ENCODE measurements at places on chromosomes 12 and 14. TPM values are rescaled to one million over a fixed set of nuclear protein-coding genes. Genes with fewer than 3 reads are reported as not detected.
A peak's percentile ranks its signal among the peaks of the same experiment; 100 is the strongest.

- DNase-seq = no peak
Observed at GRCh38 chr14:79321070-79321469, 890.2 kb downstream of the DIO2 start.

- peak; percentile 51 for DNase-seq
Observed at GRCh38 chr14:53663709-53664108, 292.9 kb downstream of the BMP4 start.

Gene CEBPE
- polyA plus RNA-seq = not detected

Gene RBP5
- polyA plus RNA-seq = 0.11 TPM

DNA sequence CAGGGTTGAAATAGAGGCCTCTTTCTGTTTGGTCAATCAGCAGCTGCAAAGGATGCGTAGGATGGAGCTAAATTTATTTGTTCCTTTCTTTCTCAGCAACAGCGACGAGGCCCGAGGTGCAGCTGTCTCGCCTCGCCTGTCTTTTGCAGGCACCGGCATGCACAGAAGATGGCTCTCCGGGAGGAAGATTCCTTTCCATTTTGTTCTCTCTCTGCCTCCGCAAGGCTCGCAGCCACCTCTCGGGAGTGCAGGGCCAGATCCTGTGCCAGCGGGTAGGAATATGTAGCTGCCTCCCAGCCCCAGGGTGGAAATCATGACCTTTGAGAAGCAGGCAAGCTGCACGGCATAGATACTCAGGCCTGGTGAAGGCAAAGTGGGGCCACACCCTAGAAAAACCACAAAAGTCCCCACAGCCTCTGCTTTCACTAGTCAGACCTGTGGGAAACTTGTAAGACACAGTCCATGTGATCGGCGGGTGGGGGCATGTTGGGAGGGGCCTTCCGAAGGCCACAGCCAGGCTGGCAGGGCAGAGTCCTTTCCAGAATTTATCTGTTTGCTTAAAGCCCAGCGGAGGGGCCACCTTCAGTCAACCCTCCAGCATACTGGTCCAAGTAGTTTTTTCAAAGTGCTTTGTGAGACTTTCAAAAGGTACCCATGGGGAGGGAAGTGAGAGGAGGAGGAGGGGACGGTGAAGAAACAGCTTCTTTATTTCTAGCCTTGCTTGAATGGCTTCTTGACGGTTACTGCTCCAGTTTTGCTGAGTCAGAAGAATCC is at the start of gene MAP1LC3B2:
Gene MAP1LC3B2, plus strand, starts transcription at position 220 of the 774 bp plus-strand sequence. CDS start 16,562 bp downstream, outside the sequence.
- no peak for DNase-seq

Gene KRT77
- not detected for polyA plus RNA-seq

- DNase-seq = no peak
Observed at GRCh38 chr12:132117558-132117875, 26.6 kb downstream of the DDX51 start.

Gene LTBP2
- polyA plus RNA-seq = 208 TPM

DNA sequence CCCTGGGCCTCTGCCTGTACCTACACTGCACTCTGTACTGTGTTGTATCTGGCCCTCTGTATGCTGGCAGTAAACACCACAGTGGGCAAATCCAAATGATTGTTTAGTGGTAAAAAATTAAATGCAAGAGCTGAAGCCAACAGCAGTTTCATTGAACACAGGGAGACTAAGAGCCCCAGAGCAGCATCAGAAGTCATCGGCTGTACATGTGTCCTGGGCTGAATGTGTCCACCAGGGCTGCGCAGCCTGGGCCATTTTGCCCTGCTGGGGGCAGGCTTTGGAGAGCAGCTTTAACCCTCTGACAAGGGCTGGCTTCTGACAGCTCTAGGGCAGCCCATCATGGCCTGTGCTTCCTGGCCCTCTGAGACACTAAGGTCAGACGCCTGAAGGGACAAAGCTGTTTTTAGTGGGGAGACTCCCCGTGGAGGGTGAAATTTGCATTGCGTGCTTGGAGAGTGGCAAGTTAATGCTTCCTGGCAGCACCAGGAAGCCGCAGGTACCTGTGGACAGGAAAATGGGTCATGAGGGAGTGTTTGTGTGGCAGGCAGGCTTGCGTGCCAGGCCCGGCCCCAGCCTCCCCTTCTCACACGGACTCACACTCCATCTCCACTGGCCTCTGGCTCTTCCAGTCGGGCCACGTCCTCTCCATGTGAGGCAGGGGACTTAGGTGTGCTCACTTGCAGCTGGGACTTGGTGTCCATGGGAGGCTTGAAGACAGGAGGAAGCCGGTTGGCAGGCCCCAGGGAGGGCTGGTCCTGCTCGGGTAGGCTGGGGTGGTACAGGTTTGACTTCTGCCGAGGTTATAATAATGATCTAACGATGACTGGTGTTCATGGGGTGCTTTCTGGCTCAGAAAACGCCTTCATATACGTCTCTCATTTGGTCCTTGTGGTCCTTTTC is 150.1 kb downstream of the TSPAN9 start:
- no peak for DNase-seq

GRCh38 chr12:65192963-65193516 is 23.7 kb downstream of the LEMD3 start:
- DNase-seq = no peak

- no peak for DNase-seq
Observed at GRCh38 chr12:17108877-17109541, 503.0 kb upstream of the LMO3 start.

- no peak for DNase-seq
Observed at GRCh38 chr12:64506955-64507354, 55.0 kb downstream of the TBK1 start.

DNA sequence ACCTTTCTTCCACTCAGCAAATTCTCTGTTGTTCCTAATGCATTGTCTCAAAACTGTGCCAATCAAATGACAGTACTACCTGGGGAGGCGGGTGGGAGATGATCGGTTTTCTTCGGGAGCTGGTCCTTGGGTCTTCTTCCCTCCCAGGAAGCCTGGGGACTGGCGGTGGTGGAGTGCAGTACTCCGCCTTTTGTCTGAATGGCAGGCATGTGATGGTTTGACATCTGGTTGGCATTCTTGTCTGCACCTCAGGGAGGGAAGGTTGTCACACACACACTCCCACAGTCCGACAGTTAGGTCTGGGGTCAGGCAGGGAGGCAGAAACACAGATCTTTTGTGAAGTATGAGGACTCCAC is 114.8 kb downstream of the SNAPC1 start:
- no peak for DNase-seq

GRCh38 chr12:31922341-31923062 is 36.7 kb upstream of the RESF1 start:
- DNase-seq = peak; percentile 21

- DNase-seq = no peak
Observed at GRCh38 chr14:36844443-36845195, 183.0 kb downstream of the PAX9 start.

Gene CLEC4C
- not detected for polyA plus RNA-seq

- no peak for DNase-seq
Observed at GRCh38 chr14:79706382-79706781, 504.9 kb downstream of the DIO2 start.

GRCh38 chr12:103012884-103013283 is 55.4 kb downstream of the ASCL1 start:
- no peak for DNase-seq

Gene TESPA1
- polyA plus RNA-seq = not detected

Gene PRKD1
- polyA plus RNA-seq = 3.9 TPM

DNA sequence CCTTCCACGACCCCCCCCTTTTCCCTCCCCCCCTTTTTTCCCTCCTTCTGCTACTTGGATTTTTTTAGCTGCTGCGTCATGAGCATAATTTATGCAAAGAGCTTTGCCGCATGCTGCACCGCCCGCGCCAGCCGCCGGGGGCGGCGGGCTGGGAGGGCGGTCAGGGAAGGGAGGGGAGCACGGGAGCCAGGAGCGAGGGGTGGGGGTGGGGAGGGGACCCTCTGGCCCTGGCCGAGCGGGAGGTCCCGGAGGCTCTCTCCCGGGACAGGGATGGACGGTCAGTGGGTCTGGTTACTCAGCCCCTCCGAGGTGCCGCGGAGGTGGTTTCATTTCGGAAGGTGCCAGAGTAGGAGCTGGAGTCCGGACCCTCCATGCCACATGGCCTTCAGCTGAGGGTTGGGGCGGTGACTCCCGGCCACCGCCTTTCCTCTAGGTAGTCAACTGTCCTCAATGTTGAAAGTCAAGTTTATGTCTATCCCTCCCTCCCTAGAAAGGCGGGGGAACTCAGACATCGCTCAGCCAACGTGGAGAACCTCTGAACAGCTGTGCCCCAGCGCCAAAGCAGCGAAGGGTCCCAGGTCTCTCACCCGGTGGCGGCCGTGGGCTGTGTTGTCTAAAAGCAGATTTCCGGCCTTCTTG is at the start of gene POU6F1:
Gene POU6F1, minus strand, starts transcription at position 95 of the 639 bp plus-strand sequence. CDS start 11,226 bp downstream, outside the sequence.
- peak; percentile 85 for DNase-seq

Gene GPR68
- 0.75 TPM for polyA plus RNA-seq

Gene FERMT2
- 58.7 TPM for polyA plus RNA-seq

Gene HNF1A
- not detected for polyA plus RNA-seq

- no peak for DNase-seq
Observed at GRCh38 chr14:55512421-55512820, 67.6 kb upstream of the KTN1 start.

Gene SYNDIG1L
- not detected for polyA plus RNA-seq

Gene CLEC1B
- polyA plus RNA-seq = not detected

DNA sequence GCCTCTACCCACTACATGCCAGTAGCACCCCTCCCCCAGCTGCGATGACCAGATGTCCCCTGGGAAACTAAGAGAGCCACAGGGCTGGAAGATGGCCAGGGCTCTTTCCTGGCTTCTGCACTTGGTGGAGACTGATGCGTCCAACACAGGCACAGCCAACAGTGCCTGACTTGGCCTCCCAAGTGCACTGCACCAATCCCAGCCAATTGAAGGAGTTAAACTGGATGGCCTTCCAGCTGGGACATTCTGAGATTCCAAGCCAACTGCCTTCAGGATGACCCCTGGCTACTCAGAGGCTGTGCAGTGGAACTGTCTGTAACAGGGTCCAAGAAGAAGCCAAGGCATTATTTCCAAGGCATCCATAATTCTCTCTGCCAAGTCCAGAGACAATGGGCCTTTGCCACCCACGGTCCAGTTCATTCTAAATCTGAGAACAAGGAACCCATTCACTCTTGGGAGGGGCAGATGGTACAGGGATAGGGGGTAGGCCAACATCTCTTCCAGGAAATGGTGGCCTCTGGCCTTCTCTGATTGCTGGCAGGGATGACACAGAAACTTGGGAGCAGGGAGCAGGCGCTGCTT is 35.2 kb downstream of the PRIMA1 start:
- DNase-seq = no peak

DNA sequence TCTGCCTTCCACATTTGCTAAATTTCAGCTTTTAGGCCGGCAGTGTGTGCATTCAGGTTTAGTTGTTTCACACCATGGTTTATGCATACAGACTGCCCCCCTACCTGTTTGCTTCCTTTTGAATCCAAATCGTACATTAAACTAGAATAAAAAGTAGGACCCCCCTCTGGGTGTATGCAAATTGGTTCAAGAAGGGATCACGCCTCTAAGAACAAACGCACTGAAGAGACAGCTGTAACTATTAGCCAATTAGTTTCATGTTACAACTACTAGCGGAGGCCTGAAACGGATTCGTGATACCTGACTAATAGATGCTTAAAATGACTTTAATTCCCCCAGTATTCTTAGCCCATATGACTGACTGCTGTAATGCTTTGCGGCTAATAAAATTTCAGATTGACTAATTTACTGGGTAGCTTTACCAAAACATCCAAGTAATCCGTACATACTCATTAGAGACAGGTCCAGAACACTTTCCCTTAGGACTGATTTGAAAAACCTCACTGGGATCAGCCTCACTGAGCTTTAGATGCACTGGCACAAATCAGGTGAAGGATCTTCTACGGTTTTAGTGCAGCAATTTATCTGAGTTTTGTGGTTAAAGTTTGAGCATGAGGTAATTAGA is 411.8 kb downstream of the NPAS3 start:
- no peak for DNase-seq

DNA sequence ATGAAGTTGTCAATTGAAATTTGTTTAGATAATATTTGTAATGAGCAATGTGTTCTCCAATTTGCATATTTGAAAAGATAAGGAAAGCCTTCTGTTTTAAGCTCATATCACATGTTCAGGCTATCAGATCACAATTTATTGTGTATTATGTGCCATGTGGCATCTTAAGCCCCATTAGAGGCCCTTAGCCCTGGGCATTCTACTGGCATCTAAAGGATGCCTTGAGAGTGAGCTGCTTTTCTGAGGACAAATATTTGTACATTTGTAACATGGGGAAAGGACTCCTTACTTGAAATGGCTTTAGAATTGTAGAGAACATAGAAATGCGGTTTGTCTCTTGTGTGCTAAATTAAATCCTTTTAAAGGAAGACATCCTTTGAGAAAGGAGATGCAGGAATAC is 62.2 kb downstream of the RMST start:
- no peak for DNase-seq

Gene GARIN6
- not detected for polyA plus RNA-seq

Data from endothelial cell of umbilical vein (primary cell).